CD4-positive, alpha-beta T cell (primary cell): ENCODE measurements at places on chromosomes 5 and 9.

DNA sequence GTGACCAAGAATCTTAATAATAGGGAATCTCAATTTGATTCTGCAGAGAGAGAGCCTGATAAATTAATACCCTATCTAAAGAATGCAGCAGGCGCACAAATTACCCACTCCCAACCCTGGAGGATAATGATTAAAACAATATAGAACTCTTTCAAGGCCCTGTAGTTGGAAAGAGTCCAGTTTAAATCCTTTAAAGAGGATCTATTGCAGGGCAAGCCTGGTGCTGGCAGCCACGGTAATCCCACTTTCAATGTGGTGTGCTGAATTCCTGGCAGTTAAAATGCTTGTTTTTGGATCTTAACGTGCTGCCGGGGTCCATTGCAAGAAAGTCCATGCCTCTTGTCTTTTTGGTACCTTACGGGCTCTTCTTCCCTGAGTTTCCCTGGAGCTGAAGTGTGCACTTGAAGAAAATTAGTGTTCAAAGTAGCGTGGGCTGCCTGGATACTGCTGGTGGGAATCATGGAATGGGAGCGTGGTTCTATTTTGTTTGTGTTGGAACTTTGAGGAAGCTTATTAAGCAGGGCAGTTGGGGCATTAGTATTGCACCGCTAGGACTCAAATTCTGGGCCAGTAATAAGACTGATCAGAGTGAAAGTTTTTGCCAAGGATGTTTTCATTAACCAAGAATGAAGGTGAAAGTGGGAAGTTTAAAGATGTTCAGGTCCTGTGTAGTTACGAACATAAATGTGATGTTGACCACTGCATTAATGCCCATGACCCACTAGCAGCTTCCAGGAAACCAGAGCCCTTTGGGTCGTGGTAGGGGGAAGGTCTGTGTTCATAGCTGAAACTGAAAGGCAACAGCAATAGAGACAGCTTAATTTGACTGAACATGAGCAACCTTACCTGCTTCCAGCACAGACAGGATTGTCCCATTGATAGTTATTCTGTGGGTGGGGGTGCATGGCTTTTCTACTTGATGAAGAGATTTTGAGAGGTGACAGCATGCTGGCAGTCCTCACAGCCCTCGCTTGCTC lies 20.8 kb downstream of the MARCHF6 start:
- no peak overlapping the region for H3K4me3 ChIP-seq
- H3K27ac ChIP-seq: no peak overlapping the region
- H3K36me3 ChIP-seq: peaks cover 16% of the 10 kb centered on the region
- H3K4me1 ChIP-seq: peaks cover 35% of the 10 kb centered on the region

DNA sequence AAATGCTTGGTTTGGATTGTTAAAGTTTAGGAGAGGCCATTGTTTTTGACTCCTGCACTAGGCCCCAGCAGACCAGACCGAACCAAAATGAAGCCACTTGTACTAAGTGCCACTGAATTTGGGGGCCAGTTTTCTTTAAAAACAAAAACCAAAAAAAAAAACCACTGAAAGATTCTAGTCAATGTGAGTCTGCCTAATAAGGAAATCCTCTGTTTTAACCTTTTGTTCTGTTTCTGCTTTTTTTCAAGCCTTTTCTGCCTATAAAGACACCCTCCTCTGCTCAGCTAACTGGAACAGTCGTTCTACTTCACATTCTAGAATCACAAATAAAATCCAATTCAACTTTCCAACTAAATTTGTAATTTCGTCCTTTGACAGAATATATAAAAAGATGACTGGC lies 64.9 kb downstream of the SERINC5 start:
- DNase-seq: peak; percentile 50
- peaks cover 3% of the 10 kb centered on the region for H3K36me3 ChIP-seq
- peak overlapping the region; percentile 3 for H3K4me3 ChIP-seq
- H3K27ac ChIP-seq: peak overlapping the region; percentile 76

DNA sequence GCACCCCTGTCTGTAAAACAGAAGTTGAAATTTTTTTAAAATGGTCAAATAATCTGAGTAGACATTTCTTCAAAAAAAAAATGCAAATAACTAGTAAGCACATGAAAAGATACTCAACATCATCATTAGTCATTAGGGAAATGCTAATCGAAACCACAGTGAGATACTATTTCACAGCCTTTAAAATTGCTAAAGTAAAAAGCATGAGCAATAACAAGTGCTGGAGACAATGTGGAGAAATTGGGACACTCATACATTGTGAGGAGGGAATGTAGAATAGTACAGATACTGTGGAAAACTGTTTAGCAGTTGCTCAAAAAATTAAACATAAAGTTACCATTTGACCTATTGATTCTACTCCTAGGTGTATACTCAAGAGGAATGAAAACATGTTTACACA lies 58.4 kb upstream of the RUSC2 start:
- no peak overlapping the region for H3K27ac ChIP-seq
- peaks cover 13% of the 10 kb centered on the region for H3K27me3 ChIP-seq
- no peaks in the 10 kb centered on the region for H3K4me1 ChIP-seq
- no peak for DNase-seq
- no peaks in the 10 kb centered on the region for H3K36me3 ChIP-seq

GRCh38 chr5:101838435-101838834 lies 457.6 kb downstream of the SLCO4C1 start:
- no peaks in the 10 kb centered on the region for H3K4me1 ChIP-seq
- H3K36me3 ChIP-seq: no peaks in the 10 kb centered on the region
- H3K27ac ChIP-seq: no peak overlapping the region

- no peak for DNase-seq
- no peaks in the 10 kb centered on the region for H3K36me3 ChIP-seq
- no peaks in the 10 kb centered on the region for H3K4me1 ChIP-seq
- H3K27me3 ChIP-seq: no peaks in the 10 kb centered on the region
Measured at GRCh38 chr9:17075146-17075757, 59.6 kb upstream of the CNTLN start.

- peaks cover 46% of the 10 kb centered on the region for H3K4me1 ChIP-seq
- peak overlapping the region; percentile 80 for H3K4me3 ChIP-seq
- peak overlapping the region; percentile 93 for H3K27ac ChIP-seq
- peak; percentile 72 for DNase-seq
- no peaks in the 10 kb centered on the region for H3K27me3 ChIP-seq
Measured at GRCh38 chr5:42993516-42994245, 46.4 kb downstream of the ANXA2R start.

DNA sequence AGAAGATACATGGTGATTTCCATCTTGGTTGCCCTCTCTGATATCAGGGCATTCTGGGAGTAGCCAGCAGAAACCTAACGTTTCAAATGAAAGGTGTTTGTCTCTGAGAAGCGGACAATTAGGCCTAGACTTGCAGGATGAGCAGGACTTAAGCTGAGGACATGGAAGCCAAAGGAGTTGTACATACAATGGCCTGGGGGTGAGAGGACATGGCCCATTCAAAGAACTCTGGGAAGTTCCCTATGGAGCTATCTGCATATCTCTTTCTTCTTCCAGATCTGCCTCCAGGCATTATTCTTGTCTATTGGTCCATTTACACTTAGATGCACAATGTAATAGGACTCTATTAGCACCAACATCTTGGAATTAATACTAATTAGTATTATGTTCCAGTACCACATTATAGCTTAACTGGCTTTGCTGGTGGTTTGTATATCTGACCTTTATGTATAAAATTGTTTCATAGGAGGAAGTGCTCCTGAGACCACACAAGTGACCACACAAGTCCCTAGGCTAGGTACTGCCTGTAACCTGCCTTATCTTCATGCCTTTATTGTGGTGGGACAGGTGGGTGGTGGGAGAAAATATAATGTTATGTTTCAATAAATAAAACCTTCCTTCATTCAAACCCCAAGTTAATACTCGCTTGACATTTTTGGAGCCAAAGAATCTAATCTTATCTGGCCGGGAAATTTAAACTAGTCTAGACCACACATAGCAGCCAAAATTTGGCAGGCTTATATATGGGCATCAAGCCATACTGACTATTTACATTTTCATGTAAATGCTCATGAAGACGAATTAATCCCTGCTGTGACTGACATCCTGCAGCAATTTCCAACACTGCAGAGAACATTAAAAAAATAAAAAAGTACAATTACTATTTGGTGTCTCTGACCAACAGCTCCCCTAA lies 52.1 kb upstream of the EQTN start:
- peaks cover 2% of the 10 kb centered on the region for H3K4me1 ChIP-seq
- H3K27ac ChIP-seq: no peak overlapping the region
- no peaks in the 10 kb centered on the region for H3K27me3 ChIP-seq
- H3K36me3 ChIP-seq: no peaks in the 10 kb centered on the region
- DNase-seq: no peak

GRCh38 chr5:126883564-126884245 lies 106.8 kb downstream of the LMNB1 start:
- no peaks in the 10 kb centered on the region for H3K27me3 ChIP-seq
- H3K36me3 ChIP-seq: no peaks in the 10 kb centered on the region

GRCh38 chr9:83583151-83584014 lies 39.6 kb upstream of the IDNK start:
- no peaks in the 10 kb centered on the region for H3K4me1 ChIP-seq
- peak; percentile 1 for DNase-seq
- no peak overlapping the region for H3K27ac ChIP-seq
- no peaks in the 10 kb centered on the region for H3K36me3 ChIP-seq
- H3K4me3 ChIP-seq: no peak overlapping the region
- no peaks in the 10 kb centered on the region for H3K27me3 ChIP-seq

DNA sequence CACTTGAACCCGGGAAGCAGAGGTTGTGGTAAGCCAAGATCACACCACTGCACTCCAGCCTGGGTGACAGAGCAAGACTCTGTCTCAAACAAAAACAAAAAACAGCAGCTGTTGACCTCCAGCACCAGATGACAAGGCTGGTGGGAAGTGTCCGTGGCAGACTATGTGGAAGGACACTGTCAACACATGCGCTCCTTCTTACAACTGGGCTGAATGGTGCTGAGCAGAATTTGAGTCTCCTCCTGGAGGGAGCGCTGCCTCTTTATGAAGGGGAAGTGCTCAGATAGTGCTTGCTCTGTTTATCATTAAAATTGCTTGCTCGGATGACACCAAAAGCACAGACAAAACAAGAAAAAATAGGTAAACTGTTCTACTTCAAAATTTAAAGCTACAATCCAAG lies 9.2 kb upstream of the CFAP157 start:
- no peaks in the 10 kb centered on the region for H3K27me3 ChIP-seq
- H3K36me3 ChIP-seq: no peaks in the 10 kb centered on the region
- no peak overlapping the region for H3K27ac ChIP-seq

DNA sequence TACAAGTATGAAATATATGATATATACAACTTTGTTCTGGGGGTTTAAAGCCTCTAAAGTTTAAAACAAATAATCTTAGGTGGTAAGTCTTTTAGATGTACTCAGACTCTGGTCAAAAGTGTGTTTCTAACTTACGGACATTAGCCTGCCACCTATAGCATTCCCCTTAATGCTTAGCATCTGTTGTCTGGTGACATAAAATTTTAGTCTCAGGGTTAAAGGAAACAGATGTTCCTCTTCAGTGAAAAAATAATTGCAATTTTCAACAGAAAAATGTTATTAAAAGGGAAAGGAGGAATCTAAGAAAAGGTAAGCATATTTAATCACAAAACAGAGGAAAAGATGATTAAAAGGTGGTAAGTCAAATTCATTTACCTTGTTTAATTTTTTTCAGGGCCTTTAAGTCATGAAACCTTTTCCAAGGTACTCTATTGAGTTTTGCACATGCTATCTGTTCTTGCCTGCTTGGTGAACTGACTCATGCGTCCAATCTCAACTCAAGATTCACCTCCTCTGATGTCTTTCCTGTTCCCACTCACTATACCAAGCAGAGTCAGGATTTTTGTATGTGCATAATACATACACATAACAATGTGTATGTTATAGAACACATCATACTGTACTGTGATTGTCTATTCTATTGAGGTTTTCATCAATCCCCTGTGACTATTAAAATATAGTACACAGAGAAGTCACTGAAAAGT lies 7.9 kb downstream of the TMEM167A start:
- H3K4me3 ChIP-seq: no peak overlapping the region
- no peak for DNase-seq
- peaks cover 1% of the 10 kb centered on the region for H3K36me3 ChIP-seq
- H3K27ac ChIP-seq: no peak overlapping the region
- no peaks in the 10 kb centered on the region for H3K27me3 ChIP-seq

- no peaks in the 10 kb centered on the region for H3K4me1 ChIP-seq
- H3K27me3 ChIP-seq: peaks cover 18% of the 10 kb centered on the region
- no peaks in the 10 kb centered on the region for H3K36me3 ChIP-seq
- H3K27ac ChIP-seq: no peak overlapping the region
- no peak overlapping the region for H3K4me3 ChIP-seq
- no peak for DNase-seq
Measured at GRCh38 chr5:176774216-176775171, 35.9 kb upstream of the UNC5A start.

DNA sequence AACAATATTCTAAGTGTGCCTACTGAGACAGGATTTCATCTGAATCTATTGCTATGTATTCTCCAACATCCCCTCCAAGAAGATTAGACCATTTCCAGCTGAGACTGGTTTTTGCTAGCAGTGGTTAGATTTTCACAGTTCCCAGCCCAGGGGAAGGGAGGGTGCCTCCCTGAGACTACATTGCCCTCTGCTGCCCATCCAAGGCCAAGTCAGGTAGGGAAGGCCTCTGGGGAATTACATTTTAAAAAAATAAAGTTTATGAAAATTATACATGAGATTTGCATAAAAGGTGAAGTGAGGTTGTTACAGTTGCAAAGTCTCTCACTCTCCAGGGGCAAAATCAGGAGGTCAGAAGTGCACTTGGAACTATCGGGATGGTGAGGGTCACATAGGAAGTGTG lies 28.0 kb upstream of the SYK start:
- no peaks in the 10 kb centered on the region for H3K4me1 ChIP-seq
- no peak for DNase-seq

GRCh38 chr5:56681346-56681745 lies 134.0 kb upstream of the MAP3K1 start:
- H3K27ac ChIP-seq: peak overlapping the region; percentile 14
- no peaks in the 10 kb centered on the region for H3K27me3 ChIP-seq
- H3K36me3 ChIP-seq: no peaks in the 10 kb centered on the region
- no peak overlapping the region for H3K4me3 ChIP-seq
- H3K4me1 ChIP-seq: peaks cover 31% of the 10 kb centered on the region

GRCh38 chr5:136666970-136667620 lies 301.8 kb upstream of the TRPC7 start:
- H3K4me3 ChIP-seq: no peak overlapping the region
- DNase-seq: no peak
- H3K36me3 ChIP-seq: no peaks in the 10 kb centered on the region
- no peaks in the 10 kb centered on the region for H3K4me1 ChIP-seq

GRCh38 chr5:89570557-89570956 lies 687.6 kb upstream of the MEF2C start:
- H3K4me1 ChIP-seq: no peaks in the 10 kb centered on the region
- no peak for DNase-seq
- no peaks in the 10 kb centered on the region for H3K27me3 ChIP-seq
- no peak overlapping the region for H3K27ac ChIP-seq
- no peaks in the 10 kb centered on the region for H3K36me3 ChIP-seq

- H3K4me3 ChIP-seq: no peak overlapping the region
- no peaks in the 10 kb centered on the region for H3K27me3 ChIP-seq
- no peaks in the 10 kb centered on the region for H3K36me3 ChIP-seq
- H3K27ac ChIP-seq: no peak overlapping the region
Measured at GRCh38 chr5:143758750-143759149, 53.2 kb upstream of the HMHB1 start.

GRCh38 chr5:53151713-53152458 lies 42.3 kb upstream of the MOCS2 start:
- DNase-seq: no peak
- H3K4me1 ChIP-seq: no peaks in the 10 kb centered on the region
- no peak overlapping the region for H3K27ac ChIP-seq
- H3K27me3 ChIP-seq: no peaks in the 10 kb centered on the region

GRCh38 chr9:88534456-88535225 lies at the start of gene NXNL2:
Gene NXNL2 (plus strand): TSS chr9:88535178. CDS start chr9:88535435, 257 bp downstream.
- DNase-seq: peak; percentile 74
- H3K4me1 ChIP-seq: peaks cover 18% of the 10 kb centered on the region
- H3K36me3 ChIP-seq: no peaks in the 10 kb centered on the region
- no peak within 1 kb of the TSS for H3K27ac ChIP-seq
